ENCODE measurements at places on chromosomes 1 and 21.

DNA sequence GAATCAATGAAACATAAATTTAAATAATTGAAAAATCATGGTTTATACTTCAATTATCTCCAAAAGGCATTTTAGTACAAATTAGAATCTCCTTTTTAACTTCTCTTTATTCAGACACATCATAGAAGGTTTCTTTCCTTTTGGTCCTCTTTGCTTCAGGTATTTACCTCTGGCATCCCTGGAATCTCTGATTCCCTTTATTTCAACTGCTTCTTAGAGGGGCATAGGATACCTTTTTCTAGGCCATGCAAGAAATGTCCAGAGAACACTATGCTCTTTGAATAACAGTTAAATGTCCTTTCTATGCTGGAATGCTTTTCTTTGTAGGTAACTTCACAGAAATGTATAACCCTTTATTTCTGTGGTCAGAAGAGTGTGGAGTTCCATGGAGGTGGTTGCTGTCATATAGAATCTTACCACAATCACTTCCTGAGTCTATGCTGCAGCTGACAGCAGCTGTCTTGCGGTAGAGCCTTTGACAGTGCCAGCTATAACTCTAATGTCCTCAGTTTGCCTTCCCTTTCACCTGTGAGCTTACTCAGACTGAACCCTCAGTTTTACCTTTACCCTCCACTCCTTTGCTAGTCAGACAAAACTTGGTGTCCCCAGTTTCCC, 8.6 kb downstream of the LAMC2 start:
- no peak for DNase-seq

DNA sequence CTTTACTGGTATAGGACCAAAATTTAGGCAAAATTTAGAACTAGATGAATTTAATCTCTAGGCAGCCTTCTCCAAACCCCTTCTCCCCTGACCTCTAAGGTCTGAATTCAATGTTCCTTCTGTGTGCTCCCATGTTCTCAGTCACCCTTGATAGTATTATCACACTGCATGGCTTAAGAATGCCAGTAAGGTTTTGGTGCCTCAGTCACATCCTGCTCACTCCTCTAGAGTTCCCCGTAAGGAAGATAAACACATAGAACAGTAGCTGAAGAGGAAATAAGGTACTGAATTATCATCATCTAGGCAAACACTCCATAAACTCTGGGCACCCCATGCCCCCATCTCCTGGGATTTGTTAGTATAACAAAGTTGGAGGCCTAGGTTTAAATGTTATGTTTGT, 18.2 kb downstream of the PRRX1 start:
- no peak for DNase-seq

GRCh38 chr21:41052820-41053555, 115.0 kb upstream of the BACE2 start:
- DNase-seq, result no peak

- no peak for DNase-seq
These were observed 133.4 kb downstream of the DMRTB1 start for GRCh38 chr1:53592521-53592982.

GRCh38 chr1:233656032-233656635, 42.2 kb downstream of the KCNK1 start:
- DNase-seq, result no peak

DNA sequence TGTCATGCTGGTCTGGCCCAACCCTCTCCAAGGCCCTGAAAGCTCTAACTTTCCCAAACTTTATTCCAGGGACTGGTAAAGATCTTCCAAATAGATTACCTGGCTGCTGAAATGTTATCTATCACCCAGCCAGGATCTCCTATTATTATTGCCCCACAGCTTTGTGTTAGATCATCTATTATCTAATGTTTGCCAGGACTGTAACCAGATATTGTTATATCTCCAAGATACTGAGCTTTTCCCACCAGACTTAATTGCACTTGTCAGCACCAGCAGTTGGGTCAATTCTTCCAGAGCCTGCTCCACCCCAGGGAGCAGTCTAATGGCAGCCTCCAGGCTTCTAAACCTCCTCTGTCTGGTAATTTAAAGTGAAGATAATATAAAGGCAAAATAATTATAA, 59.1 kb downstream of the PRDX6 start:
- DNase-seq, result no peak
